ENCODE measurements at places on chromosomes 13 and 19.
A peak's percentile ranks its signal among the peaks of the same experiment; 100 is the strongest.

DNA sequence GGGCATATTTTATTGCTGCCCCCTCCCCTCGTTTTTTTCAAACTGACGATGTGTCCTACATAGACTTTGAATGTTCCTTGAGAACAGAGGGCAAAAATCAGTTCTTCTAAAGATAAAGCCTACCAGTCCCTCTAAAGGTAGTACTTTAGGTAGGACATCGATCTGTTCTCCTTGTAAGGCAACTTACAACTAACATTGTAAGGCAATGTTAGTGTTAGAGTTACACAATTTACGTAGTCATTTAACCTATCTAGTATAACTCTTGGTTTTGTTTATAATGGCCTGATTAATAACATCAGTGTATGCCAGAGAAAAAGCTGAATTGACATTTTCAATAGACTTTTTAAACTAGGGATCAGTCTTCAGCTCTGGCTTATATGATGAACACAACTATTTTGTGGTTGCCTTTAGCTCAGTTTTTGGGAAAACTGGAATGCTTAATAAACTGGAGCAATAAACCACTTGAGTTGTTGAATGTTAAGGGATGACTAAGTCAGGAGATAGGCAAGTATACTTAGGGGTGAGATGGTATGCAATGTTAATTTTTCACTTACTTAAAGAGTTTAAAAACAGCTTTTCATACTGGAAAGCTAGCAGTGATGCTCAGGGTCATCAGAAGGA, 2.2 kb downstream of the NDFIP2 start:
- no peak for DNase-seq

- no peak for DNase-seq
Measured at GRCh38 chr13:105202354-105202753, 1333.1 kb downstream of the EFNB2 start.

DNA sequence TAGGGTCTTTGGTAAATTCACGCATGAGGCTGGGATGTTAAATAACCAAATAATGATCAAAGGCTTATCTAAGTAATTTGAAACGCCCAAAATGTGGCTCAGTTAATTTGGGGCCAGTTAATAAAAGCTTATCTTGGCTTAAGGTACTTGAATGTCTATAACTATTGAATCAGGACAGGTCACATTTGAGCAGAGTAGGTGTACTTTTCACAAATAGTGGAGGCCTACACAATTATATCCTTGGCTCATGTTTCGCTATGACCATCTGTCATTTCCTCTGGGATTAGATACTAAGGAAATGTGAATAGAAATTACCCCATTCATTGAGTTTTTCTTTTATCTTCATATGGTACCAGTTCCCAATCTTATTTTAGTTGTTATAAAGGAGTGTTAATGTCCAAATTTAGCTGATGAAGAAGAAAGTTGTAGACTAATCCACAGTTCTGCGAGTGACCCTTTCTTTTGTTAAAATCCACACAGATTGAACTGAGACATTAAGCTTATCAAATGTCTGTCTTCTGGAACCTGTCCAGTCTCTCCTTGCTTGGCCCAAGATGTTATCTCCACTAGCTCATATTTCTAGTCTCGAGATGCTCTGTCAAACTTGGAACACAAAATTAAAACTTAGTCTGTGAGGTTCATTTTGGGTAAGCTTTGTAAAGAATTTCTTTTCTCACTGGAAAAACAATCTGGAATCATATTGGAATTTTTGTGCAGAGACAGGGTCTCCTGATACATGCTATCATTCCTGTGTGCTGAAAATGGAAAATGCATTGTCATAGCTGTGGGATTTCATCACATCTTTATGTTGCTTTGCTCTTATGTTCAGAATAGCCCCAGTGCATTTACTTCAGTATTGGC, 31.0 kb downstream of the SLAIN1 start:
- DNase-seq, result no peak

DNA sequence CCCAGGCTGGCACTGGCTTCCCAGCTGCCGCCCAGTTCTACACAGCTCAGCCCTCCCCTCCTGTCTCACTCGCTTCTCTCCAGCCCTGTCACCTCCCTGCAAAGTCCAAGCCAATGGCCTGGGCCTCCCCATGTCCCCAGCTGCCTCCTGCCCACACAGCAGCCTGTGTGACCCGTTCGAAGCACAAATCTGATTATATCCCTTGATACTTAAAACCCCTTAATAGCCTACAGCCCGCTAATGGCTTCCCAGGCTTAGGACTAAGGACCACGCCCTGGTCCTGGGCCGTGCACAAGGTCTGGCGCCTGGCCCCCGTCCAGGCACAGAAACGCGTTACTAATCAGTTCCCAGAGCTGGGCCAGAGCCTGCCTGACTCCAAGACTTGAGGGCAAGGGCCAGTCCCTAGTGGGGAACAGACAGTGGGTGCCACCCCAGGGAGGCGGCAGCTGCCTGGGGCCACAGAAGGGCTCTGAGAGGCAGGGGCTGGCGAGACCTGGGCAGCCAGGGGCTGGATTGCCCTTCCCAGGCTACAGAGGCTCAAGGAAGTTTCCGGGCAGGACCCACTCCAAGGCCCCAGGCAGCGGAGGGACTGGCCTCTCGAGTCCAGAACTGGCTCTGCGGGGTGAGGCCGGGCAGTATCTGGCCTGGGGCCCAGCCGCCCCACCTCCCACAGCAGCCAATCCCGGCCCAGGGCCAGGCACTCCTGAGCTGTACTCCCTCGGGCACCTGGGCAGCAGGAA, 10.4 kb downstream of the XAB2 start:
- DNase-seq, result no peak

GRCh38 chr13:52159159-52159982, at the start of gene NEK3:
TSS of gene NEK3 (minus strand) at chr13:52159597. CDS start at chr13:52156191, 3,406 bp downstream.
- DNase-seq, result peak; percentile 44

DNA sequence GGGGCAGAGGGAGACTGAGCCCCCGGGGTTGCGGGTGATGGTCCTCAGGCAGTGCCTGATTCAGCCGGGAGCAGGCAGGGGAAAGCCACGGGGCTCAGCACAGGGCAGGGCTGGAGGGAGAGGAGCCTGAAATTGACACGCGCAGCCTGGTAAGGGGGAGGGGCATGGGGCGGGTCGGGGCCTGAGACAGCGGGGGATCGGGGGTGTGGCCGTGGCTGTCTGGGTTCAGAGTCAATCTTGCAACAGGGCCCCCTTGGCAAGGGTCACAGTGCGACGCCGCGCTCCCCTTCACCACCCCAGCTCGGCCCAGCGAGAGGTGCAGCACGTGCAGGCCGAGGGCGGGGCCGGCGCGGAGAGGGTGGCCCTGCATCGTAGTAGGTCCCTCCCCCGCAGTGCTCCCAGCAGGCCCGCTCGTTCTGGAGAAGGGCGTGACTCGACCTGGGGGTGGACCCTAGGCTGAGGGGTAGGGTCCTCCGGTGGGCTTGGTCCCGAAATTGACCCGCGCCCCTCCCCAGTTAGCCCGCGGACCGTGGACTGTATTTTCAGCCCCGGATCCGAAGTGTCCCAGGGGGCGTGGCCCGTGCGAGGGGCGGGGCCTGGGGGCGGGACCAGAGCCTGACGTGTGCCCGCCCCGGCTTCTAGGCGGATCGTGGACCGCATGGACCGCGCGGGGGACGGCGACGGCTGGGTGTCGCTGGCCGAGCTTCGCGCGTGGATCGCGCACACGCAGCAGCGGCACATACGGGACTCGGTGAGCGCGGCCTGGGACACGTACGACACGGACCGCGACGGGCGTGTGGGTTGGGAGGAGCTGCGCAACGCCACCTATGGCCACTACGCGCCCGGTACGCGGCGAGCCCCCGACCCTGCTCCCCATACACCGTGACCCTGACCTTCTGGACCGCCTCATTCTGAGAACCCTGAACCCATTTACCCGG, 6.0 kb downstream of the RCN3 start:
- DNase-seq, result no peak

DNA sequence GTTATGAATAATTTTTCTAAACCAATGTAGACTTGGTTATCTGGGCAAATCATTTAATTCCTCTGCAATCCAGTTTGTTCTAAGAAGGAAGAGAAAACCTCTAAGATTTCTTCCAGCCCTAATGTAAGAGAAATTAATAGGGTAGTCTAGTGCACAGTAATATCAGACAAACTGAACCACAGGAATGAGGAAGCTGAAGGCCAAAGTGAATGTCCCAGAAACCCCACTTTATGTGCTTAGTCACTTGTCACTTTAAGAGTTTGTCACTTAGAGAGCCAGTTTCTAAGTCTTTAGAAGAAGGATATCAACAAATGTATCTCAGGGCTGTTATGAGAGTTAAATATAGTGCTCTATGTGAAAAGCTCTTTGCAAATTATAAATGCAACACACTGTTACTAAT, 750.6 kb downstream of the DIAPH3 start:
- no peak for DNase-seq

DNA sequence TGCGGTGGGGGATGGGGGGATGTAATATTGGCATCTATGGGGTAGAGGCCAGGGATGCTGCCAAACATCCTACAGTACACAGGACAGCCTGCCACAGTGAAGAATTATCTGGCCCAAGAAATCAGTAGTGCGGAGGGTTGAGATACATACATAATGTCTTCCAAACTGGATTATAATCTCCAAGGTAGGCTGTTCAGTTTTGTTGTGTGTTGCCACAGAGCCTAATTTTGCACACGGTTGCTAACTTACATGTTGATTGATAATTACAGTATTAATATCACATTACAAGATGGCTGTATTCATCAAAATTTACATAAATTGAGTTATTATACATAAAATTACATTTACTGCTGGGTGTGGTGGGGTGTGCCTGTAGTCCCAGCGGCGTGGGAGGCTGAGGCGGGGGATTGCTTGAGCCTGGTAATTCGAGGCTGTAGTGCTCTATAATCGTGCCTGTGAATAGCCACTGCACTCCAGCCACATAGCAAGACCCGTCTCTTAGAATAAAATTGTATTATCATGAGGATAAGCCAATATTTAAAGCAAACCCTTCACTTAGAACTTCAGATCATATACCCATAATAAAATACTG, 8.1 kb downstream of the POMP start:
- DNase-seq, result no peak

- no peak for DNase-seq
Measured at GRCh38 chr13:79108914-79109643, 297.0 kb downstream of the RBM26 start.

DNA sequence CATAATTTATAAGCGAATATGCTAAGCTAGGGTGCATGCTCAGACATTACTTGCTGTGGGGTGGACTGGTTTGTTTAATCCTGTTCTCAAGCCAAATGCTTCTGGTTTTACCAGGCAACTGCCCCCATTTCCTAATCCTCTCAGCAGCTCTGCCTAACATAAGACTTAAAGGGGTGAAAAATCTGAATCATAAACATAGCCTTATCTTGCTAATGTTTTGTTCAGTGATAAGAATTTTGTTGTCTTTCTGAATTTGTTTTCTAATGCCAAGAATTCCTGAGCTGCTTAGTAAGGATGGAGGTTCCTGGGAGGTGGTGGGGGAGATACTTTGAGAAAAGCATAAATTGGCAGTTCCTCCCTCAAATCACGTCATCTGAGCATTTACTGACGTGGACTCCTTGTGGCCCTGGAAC, 42.7 kb downstream of the ING1 start:
- peak; percentile 38 for DNase-seq

- DNase-seq, result no peak
Measured at GRCh38 chr19:497491-497868, 1.2 kb downstream of the MADCAM1 start.

DNA sequence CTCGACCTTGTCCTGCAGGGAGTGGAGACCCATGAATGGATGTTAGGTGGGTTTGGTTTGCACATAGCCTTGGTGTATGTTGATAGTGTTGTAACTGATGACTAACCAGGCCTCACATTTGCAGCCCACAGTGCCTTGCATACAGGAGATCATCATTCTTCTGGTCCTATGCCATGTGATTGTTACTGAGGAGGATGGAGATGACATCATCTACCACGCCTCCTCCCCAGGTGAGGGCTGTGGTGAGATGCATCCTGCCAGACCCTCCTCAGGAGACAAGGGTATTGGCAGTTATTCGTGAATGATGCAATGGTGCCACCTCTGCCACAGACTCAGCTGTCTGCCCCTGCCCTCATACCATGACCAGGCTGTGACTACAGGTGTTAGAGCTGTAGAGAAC, 1294.1 kb downstream of the UQCRFS1 start:
- DNase-seq, result no peak

DNA sequence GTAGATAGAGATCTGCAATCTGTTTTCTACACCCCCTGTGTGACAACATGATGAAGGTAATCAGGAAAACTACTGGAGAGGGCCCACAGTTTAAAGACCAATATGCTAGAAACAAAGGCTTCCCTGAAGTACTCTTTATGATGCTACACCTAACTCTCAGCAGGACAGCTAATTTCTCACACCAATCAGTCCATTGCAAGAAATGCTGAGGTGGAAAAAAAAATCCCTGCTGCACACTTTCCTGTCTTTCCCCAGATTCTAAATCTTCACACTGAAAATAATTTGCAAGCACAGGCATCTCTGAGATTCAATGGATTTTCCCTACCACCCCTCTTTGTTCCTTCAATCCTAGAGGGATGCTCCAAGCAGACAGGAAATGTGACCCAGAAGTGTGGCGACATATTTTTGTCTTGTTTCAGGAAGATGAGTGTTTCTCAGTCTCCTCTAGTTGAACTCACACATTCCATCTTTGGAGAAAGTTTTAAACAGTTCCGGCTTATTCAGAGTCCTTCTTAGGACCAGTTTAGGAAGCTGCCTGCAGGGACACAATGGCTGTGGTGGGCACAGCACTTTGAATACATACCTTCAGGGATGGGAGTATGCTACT, 671.6 kb downstream of the DIAPH3 start:
- DNase-seq, result no peak

DNA sequence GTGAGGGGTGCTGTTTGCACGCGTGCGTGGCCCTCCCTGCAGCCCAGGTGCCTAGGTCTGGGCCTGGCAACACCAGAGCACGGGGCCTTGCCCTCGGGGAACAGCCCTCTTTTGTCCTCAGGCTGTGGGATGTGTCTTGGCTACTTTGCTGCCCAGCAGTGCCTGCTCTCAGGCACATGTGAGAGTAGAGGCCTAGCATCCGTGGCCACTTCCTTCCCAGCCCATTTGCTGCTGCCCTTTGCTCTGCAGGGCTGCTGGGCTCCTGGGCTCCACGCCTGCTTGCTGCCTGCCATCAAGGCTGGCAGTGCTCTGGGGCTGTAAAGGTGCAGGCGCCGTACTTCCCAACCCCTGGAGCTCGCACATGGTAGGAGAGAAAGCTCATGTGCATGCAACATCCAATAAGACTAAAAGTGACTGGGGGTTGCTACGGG, 46.6 kb downstream of the CAPN12 start:
- no peak for DNase-seq

GRCh38 chr19:54109651-54110050, 5.8 kb downstream of the TFPT start:
- DNase-seq, result no peak

GRCh38 chr19:1315470-1316166, 29.9 kb downstream of the EFNA2 start:
- no peak for DNase-seq

- no peak for DNase-seq
Measured at GRCh38 chr13:25691654-25692053, 319.9 kb downstream of the ATP8A2 start.

DNA sequence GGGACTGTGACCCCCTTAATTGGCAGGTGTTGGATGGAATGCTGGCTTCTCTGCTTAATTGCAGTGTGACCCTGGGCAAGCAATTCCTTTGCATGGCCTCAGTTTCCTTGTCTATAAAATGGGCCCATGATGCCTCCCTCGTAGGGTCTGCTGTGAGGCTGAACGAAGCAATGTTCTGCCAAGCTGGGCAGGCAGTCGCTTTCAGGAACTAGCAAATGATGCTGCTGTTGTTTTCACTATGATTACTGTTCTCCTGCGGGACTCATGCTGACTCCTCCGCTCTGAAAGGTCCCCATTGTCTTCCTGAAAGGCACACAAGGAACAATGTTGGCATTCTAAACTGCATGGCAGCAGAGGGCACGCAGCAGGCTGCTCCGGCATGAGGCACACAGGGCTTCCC, 6.8 kb downstream of the BICRA start:
- DNase-seq, result no peak
